Hypothalamus (tissue), 51 donors: ENCODE measurements at places on chromosomes 4 and X.

DNA sequence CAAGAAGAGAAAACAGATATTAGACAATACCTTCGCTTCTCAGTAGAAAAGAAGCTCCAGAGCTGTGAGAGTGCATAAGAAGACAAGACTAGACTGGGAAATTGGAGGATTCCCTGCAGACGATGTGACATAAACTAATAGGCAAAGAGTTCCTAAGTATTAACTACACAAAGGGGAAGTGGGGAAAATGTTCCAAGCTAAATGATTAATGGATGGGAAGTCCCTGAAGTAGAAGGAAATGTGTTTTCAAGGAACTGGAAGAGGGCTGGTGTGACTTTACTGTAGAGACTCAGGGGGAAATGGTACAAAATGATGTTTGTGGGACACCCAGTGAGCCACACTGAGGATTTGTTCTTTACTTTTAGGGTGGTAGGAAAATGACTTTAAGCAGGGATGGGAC, 69.7 kb upstream of the DCLK2 start:
- DNase-seq: no peak

DNA sequence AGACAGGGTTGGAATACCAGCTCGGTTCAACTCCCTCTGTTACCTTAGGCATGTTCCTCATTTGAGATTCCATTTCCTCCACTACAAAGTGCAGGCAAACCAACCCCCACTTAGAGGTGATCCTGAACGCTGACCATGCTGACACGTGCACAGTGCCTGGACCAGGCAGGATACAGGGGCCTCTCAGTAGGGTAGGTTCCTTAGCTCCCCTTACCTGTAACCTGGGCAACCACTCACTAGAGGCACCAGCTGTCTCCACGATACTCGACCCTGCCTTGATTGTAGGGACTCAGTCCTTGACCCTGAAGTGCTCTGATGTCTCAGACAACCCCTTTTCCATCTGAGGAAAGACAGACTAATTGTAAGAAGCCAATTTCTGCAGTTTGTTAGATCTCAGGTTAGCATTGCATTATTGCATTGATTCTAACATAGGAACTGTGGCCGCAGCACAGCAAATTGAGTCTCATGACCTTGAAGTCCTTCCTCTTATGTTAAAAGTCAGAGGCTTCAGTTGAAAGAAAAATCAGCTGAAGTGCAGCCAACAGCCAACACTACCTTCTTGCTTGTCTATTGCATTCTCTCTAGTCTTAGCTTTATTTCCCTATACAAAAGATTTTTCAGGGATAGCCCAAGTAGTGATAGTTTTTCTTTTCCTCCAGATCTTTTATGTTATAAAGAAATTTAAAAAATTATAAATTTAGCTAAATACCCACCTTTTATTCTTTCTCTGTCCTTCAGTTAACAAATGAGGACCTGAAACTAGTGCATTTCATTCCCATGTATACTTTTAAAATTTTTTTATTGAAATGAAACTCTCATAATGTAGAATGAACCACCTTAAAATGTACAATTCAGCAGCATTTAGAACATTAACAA, 11.2 kb upstream of the C1QTNF7 start:
- DNase-seq: no peak

- no peak for DNase-seq
Measured at GRCh38 chrX:100635989-100636320, 651 bp downstream of the TSPAN6 start.

DNA sequence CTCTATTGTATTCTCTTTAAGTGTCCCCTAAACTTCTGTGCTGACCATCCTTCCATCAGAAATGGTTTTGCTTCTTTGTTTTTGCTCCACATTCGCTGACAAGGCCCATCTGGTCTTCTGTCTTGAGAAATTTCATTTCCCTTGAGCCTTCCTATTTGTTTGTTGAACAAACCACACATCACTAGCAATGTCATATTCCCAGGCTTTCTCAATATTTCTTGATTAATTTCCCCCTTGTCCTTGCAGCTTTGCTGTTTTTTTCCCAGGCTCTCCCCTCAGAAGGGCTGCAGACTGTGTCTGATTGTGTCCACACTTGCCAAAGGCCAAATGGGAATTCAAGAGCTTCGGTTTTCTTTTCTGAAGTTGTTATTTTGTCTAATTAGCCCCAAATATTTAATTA, 158.9 kb downstream of the MID1IP1 start:
- no peak for DNase-seq

GRCh38 chr4:181933471-181933870, 309.7 kb upstream of the TENM3 start:
- no peak for DNase-seq

DNA sequence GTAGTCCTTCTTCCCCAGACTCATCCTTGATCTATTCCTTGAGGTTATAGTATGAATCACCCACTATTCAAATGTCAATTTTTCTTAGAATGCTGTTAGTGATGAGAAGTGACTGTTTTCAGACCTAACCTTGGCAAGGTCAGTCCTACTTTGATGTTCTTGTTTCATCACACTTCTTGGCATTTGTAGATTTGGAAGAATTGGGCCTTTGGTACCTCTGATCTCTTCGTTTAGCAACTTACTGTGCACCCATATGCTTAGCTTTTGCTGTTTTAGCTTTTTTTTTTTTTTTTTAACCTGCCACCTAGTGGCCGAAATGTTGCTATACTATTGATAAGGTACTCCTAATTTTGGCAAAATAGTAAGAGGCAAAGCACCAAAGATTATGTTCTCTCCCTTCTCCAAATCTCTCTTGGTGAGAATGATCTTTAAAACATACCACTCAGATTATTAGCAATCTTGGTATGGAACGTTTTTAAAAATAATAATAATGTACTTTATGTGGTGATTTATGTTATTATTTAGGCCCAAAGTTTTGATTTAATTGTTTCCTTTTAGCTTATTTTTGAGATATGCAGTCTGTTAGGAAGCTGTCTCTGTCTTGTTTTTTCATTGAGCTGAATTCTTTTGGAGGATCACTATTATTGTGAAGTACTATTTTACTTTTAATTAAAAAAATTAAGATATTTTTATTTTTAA, 16.6 kb downstream of the DCK start:
- DNase-seq: no peak

DNA sequence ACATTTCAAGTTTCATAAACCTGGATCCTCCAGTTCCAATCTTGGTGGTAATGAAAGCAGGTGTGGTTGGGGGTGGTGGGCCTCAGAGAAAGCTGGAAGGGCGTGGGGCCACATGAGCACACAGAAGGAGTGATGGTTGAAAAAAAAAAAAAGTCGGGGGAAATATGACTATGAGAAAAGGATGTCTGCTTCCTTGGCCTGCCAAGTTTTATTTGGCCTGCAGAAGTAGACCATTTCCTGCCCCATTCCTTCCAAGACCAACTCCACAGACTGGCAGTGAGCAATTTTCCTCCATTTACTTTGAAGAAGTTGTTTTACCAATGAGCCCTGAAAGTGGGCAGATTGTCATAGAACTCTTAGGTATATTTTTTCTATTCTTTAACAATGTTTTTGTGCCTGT, 43.3 kb downstream of the LNX1 start:
- DNase-seq: no peak

- no peak for DNase-seq
Measured at GRCh38 chrX:110992611-110993010, 103.4 kb upstream of the PAK3 start.

GRCh38 chrX:14529290-14529989, at the start of gene GLRA2:
GLRA2 (plus strand) TSS chrX:14529536; CDS start chrX:14530058, 522 bp downstream.
- peak; percentile 0 for DNase-seq

DNA sequence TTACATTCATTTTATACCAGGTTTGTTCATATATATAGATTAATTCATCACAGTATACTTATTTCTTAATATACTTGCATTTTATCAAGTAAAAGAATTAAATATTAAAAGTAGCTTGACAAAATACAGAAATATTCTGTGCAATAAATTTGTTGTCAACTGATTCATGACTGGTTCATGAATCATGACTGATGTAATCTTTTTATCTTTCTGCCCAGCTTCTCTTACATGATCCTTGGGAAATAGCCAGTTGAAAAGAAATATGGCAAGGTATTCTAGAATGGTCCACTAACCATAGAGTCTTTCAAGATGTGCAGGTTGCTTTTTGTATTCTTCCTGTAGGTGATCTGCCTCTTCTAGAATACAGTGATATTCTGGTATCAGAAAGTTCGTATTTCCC, 4.2 kb upstream of the CCNA2 start:
- no peak for DNase-seq

- DNase-seq: peak; percentile 59
Measured at GRCh38 chrX:49039598-49040375, 3.4 kb downstream of the TFE3 start.

DNA sequence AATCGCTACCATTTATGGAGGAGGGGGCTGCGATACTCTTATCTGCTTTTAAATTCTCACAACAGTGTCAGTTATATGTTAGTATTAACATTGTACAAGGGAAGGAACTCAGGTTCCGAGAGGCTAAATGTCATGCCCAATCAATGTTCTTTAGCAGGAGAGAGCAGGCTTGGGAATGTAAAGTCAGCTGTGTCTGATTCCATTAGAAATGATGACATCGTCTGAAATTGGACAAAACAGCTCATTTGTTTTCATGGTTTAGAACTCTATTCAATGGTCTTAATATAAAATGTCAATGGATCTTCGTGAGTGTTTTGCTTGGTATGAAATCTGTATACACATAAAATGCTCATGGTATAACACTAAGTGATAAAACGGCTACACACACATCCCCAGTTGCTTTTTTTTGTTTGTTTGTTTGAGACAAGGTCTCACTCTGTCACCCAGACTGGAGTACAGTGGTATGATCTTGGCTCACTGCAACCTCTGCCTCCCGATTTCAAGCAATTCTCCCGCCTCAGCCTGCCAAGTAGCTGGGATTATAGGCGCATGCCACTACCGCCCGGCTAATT, 11.9 kb upstream of the SH3KBP1 start:
- no peak for DNase-seq

DNA sequence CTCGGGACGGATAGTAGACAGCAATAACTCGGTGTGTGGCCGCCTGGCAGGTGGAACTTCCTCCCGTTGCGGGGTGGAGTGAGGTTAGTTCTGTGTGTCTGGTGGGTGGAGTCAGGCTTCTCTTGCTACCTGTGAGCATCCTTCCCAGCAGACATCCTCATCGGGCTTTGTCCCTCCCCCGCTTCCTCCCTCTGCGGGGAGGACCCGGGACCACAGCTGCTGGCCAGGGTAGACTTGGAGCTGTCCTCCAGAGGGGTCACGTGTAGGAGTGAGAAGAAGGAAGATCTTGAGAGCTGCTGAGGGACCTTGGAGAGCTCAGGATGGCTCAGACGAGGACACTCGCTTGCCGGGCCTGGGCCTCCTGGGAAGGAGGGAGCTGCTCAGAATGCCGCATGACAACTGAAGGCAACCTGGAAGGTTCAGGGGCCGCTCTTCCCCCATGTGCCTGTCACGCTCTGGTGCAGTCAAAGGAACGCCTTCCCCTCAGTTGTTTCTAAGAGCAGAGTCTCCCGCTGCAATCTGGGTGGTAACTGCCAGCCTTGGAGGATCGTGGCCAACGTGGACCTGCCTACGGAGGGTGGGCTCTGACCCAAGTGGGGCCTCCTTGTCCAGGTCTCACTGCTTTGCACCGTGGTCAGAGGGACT, 5.7 kb upstream of the MSANTD1 start:
- DNase-seq: no peak

GRCh38 chr4:20576861-20577260, 123.4 kb upstream of the PACRGL start:
- DNase-seq: no peak

DNA sequence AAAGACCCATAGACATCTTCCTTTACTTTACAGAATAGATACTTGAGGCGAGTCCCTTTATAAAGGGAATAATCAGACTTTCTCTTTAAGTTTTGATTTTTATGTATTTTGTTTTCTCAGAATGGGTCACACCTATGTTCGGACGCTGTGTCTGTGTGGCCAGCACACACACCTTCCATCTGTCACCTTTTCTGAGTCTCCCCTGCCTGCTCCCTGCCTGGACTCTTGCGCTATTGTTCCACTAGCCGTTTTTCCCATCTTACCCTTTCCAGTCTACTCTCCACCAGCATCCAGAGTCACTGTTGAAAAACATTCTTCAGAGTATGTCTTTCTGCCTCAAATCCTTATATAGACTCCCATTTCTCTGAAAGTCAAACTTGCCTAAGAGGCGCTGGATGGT, 236.1 kb downstream of the MAML3 start:
- DNase-seq: no peak

GRCh38 chr4:12633053-12633651, 851.0 kb downstream of the RAB28 start:
- peak; percentile 1 for DNase-seq

DNA sequence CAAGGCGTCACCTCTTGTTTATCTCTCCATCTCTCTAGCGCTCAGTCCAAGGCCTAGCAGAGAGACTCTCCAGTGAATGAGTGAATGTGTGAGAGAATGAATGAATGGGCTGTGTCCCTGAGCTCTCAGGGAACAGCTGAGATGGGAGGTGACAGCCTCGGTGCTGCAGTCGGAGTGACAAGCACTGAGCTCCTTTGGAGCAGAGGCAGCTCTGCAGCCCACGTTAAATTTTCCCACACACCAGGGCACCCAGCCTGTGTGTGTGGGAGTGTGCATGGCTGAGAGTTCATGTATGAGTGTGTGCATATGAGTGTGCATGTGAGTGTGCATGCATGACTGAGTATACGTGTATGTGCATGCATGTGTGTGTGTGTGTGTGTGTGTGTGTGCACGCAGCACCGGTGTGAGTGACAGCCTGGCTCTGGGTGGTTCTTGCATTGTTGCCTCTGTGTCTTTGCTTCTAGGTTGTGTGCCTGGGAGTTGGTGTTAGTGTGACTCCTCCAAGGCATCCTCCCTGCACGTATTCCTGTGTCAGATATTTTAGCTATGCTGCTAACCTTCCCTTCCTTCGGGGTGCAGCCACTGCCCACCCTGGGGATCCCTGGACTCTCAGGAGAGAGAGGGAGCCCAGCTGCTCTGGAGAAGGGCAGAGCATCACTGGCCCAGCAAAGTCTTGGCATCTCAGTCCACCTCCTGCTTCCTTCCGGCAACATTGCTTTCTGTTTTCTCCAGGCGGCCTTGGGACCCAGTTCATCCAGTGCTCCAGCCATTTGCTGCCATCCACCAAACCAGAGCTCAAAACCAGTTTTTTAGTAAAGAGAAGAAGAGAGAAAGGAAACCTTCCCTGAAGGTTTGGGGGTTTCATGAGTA, 98.6 kb downstream of the PPP2R2C start:
- no peak for DNase-seq
